ENCODE measurements at places on chromosomes 1 and 21.

DNA sequence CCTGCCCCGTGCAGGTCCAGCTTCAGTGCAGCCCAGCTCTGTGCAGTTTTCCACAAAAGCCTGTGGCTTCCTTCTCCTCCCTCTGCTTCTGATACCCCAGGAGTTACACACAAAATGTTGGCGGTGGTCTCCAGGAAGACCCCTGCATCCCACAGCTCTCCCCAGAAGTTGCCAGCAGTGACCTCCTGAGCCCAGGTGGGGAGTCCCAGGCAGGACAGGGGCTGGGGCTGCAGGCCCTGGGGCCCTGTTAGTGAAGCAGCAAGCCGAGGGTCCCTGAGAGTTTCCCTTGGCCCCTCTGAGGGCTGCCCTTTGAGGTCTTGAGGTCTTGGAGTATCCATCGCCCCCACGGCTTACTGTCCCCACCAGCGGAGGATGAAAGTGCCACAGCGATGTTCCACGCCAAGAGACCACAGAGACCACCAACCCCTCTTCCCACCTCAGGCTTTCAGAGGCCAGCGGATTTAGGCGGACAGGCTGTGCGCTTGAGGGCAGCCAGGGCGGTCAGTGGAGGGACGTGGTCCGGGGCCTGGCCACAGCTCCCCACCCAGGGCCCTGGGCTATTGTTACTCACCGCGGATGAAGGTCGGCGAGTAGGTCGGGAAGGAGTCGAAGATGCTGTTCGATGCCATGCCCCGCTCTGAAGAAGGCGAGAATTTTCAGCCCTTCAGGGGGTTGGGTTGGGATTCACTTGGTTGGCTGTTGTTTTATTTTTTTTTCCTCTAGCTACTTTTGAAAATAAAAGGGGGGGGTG lies 34.0 kb upstream of the RUNX3 start:
- no peaks in the 10 kb centered on the region for H3K36me3 ChIP-seq
- H3K27me3 ChIP-seq = no peaks in the 10 kb centered on the region
- no peak for DNase-seq
- no peaks in the 10 kb centered on the region for H3K4me1 ChIP-seq

DNA sequence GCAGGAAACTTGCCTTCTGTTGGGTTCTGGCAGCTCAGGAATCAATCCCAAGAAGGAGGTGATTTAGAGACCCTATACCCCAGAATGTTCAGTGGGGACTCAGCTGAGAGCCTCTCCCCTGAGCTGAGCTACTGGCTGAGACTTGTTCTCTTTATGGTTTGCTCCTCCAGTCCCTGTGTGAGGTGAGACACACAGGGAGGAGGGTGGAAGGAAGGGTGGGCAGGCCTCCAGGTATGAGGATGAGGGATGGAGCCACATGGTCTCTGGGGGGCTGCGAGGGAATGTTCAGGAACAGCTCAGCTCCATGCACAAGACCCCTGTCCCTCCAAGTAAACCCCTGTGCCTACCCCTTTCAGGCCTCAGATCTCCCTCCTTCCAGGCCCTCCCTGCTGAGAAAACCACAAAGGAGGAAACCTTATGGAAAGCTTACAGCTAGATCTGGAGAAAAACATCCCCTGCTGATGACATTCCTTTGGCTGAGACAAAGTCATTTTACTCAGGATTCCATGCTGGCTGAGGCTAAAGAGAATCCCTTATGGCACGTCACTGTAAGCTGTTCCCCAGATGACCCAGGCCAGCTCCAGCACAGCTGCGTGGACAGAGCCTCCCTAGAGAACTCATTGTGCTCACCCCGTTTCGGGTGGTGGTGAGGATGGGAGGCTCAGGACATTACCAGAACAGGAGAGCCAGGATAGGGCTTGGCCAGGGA lies 91.5 kb upstream of the IPO9 start:
- H3K4me1 ChIP-seq = peaks cover 88% of the 10 kb centered on the region
- no peaks in the 10 kb centered on the region for H3K27me3 ChIP-seq
- no peaks in the 10 kb centered on the region for H3K36me3 ChIP-seq

- no peaks in the 10 kb centered on the region for H3K36me3 ChIP-seq
- H3K4me1 ChIP-seq = peaks cover 15% of the 10 kb centered on the region
- H3K27me3 ChIP-seq = no peaks in the 10 kb centered on the region
Measured at GRCh38 chr1:109821221-109821669, 57.5 kb upstream of the EPS8L3 start.

- H3K27ac ChIP-seq = no peak overlapping the region
- no peak overlapping the region for H3K4me3 ChIP-seq
- peaks cover 17% of the 10 kb centered on the region for H3K27me3 ChIP-seq
- no peaks in the 10 kb centered on the region for H3K36me3 ChIP-seq
- no peak for DNase-seq
- H3K4me1 ChIP-seq = no peaks in the 10 kb centered on the region
Measured at GRCh38 chr1:34685225-34685624, 69.6 kb upstream of the GJB5 start.

DNA sequence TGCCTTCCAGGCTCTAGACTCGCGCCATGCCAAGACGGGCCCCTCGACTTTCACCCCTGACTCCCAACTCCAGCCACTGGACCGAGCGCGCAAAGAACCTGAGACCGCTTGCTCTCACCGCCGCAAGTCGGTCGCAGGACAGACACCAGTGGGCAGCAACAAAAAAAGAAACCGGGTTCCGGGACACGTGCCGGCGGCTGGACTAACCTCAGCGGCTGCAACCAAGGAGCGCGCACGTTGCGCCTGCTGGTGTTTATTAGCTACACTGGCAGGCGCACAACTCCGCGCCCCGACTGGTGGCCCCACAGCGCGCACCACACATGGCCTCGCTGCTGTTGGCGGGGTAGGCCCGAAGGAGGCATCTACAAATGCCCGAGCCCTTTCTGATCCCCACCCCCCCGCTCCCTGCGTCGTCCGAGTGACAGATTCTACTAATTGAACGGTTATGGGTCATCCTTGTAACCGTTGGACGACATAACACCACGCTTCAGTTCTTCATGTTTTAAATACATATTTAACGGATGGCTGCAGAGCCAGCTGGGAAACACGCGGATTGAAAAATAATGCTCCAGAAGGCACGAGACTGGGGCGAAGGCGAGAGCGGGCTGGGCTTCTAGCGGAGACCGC lies 2.0 kb upstream of the OLIG2 start:
- no peak overlapping the region for H3K4me3 ChIP-seq
- H3K27me3 ChIP-seq = peaks cover 94% of the 10 kb centered on the region
- H3K4me1 ChIP-seq = peaks cover 20% of the 10 kb centered on the region
- H3K36me3 ChIP-seq = no peaks in the 10 kb centered on the region
- DNase-seq = no peak

DNA sequence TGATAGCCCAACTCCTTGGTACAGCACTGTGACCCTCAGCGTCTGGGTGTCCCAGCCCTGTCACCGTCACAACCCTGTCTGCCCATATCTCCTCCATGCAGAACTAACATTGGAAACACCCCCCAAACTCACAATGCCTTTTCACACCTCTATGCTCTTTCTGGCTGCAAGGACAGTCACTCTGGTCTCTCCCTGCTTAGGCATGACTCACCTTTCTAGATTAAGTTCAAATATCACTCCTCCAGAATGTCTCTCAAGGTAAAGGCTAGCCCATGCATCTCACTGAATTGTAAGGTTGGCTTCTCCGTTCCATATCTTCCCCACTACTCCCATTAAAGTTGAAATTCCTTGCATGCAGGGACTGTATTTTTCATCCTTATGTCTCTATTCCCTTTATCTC lies 17.0 kb upstream of the CAPN8 start:
- no peak overlapping the region for H3K27ac ChIP-seq
- no peaks in the 10 kb centered on the region for H3K4me1 ChIP-seq
- DNase-seq = no peak

DNA sequence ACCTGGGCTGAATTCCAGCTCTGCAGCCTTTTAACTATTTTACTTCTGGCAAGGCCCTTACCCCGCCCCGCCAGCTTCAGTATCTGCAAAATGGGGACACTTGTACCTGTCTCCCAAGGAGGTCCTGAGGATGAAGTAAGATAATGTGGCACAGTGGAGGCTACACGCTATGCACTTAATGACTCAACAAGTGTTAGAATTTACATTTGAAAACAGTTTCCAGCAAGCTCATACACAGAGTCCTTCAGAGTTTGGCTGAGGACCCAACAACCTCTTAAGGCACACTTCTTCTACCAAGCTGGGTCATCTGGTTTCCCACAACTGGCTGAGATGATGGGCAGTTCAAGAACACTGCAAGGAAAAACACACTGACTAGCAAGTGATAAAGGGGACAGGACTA lies 30.2 kb upstream of the SLC22A15 start:
- no peak overlapping the region for H3K4me3 ChIP-seq
- H3K36me3 ChIP-seq = no peaks in the 10 kb centered on the region

- peaks cover 26% of the 10 kb centered on the region for H3K36me3 ChIP-seq
- H3K4me1 ChIP-seq = no peaks in the 10 kb centered on the region
- H3K27ac ChIP-seq = no peak within 1 kb of the TSS
- H3K4me3 ChIP-seq = no peak within 1 kb of the TSS
- DNase-seq = no peak
- H3K27me3 ChIP-seq = no peaks in the 10 kb centered on the region
Measured at GRCh38 chr1:202010180-202011015, at the start of gene ELF3. Gene ELF3, plus strand, starts transcription at chr1:202010587. Its CDS starts 550 bp downstream, at chr1:202011137.

DNA sequence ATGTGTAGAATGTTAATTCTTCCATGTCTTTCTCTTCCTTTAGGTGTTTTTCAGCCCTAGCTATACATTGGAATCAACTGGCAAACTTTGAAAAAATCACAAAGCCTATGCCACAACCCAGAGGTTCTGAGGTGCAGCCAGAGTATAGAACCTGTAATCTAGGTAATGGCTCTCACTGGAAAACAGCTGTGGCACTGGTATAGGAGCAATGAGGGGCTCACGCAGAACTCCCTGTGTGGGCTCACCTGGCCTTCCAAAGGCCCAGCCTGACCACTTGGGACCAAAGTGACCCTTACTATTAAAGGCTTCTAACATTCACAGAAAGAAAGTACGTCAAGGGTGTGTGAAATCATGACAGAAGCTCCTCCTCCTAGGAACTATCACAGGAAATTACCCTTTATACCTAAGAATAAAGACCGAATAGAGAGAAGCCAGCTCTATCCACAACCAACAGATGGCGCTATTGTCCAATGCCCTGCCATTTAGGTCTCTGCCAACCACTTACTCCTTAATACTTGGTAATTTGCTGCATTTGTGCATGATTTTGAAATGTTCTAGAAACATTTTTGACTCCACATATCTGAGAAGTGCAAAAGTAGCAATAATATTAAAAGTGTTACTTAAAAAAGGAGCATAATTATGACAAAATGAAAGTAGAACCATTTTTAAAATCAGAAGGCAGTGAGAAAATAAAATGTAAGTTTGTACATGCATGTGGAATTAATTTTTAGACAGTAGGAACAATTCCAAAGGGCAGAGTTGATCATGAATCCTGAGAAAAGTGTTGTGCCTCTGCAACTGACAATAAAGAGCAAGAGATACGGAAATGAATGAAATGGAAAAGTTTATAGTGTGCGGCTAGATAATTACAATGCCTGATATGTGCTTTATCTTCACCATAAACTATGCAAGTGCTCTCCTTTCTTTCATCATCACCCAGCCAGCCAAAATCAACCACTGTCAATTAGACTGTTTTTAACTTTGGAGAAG lies 93.1 kb upstream of the HAO2 start:
- H3K4me1 ChIP-seq = no peaks in the 10 kb centered on the region
- DNase-seq = peak; percentile 16
- H3K36me3 ChIP-seq = no peaks in the 10 kb centered on the region
- no peak overlapping the region for H3K4me3 ChIP-seq
- H3K27me3 ChIP-seq = no peaks in the 10 kb centered on the region
- no peak overlapping the region for H3K27ac ChIP-seq

DNA sequence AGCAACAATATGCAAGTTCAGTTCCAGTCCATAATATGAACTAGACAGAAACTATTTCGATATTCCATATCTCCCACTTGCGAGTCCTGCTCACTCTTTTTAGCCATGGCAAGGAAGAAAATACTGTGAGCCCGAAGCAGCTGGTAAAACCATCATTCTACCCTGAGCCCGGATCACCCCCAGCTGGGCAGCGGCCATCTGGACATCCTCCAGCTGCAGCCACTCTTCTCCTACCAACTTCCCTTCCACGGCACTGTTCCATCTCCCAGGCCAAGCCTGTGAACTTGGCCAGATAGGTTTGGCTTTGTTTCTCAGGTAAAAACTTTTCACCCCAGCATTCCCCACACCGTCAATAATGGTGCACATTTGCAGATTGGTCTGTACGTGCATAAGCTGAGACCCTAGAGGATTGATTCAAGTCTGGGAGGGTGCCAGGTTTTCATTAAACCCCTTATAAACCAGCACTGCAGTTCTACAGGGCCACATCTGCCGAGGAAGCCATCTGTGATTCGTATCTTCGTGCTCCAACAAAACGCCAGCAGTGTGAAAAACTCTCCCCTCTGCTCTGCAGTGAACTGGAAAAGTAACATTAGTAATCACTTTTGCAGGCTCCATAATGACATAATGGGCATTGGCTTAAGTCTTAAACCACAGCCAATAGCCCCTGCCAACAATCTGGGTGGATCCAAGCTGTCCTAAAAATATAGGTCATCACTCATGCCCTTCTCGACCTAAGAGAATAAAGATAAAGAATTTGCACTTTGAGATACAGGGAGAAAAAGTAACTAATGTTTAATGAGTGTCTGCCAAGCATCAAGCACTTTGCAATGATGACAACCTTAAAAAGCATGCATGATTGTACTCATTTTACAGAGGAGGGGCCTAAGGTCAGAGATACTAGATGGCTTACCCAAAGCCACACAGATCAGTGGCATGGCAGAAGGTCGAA lies 205.1 kb downstream of the PLPP3 start:
- no peaks in the 10 kb centered on the region for H3K36me3 ChIP-seq
- H3K27me3 ChIP-seq = no peaks in the 10 kb centered on the region
- no peaks in the 10 kb centered on the region for H3K4me1 ChIP-seq
- H3K27ac ChIP-seq = peak overlapping the region; percentile 33
- DNase-seq = no peak
- H3K4me3 ChIP-seq = peak overlapping the region; percentile 6

- H3K4me1 ChIP-seq = no peaks in the 10 kb centered on the region
- no peaks in the 10 kb centered on the region for H3K27me3 ChIP-seq
- H3K4me3 ChIP-seq = no peak overlapping the region
- H3K27ac ChIP-seq = no peak overlapping the region
Measured at GRCh38 chr1:66176012-66176715, 357.8 kb upstream of the SGIP1 start.

- no peak overlapping the region for H3K4me3 ChIP-seq
- no peak overlapping the region for H3K27ac ChIP-seq
- DNase-seq = no peak
- no peaks in the 10 kb centered on the region for H3K27me3 ChIP-seq
- H3K4me1 ChIP-seq = no peaks in the 10 kb centered on the region
Measured at GRCh38 chr1:201074018-201074417, 38.2 kb downstream of the CACNA1S start.

All from heart left ventricle (tissue), 16 donors.